Activated CD8-positive, alpha-beta memory T cell treated with anti-CD3 and anti-CD28 coated beads for 48 hours (primary cell): ENCODE measurements at places on chromosomes 6 and 20.

DNA sequence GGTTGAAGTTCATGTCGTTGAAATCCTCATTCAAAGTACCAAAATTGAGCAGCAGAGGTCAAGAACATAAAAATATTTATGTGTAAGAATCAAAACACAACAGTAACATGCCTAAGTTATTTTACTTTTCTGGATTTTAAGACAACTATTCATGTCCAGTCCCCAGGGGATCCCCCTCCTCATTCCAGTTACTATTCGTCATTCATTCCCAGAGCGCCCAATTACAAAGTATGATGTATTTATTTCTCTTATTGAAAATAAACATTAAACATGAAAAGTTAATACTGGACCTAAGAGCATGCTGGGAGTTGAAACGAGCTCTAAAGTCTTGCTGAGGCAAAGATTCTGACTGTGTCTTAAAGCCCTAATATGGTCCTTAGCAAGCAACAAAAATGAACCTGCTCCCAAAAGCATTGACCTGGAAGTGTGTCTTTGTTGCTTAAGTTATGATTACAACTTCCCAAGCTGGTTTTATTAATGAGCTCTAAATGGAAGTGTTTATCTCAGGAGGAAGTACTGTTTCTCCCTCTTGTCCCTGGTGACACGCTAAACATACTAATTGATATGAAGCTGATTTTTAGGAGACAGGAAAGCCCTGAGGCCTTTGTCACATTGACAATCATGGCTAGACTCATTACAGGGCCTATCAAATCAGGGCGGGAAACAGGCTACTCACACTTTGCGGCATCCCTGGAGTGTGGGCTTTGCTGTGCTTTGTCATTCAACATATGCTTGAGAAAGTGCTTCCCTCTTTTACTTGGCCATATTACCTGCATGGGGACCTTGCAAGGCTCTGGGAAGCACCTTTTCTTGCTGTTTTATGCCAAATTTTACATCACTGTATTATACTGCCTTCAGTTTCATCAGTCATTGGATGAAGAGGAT is 192.2 kb upstream of the DTNBP1 start:
- DNase-seq = no peak

DNA sequence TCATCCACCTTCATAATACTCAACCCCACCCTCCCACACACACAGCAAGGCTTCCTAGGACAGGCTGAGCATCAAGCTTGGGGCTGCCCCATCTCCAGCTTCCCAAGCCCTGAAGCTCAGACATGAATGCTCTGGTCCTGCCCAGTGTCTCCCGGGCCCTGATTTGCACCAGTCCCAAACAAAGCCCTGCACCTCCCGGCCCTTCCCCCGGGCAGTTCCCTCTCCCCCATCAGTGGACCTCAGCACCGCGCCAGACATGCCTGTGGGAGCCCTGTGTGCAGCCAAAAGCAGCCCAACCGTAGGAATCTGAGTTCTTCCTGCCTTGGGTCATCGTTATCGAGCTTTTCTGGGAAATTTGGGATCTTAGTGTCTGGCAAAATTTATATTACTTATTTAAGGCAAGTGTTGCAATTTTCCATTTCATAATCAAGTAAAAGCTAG is 63.5 kb downstream of the THBS2 start:
- no peak for DNase-seq

GRCh38 chr6:156009656-156010055 is 554.0 kb upstream of the NOX3 start:
- DNase-seq = no peak

DNA sequence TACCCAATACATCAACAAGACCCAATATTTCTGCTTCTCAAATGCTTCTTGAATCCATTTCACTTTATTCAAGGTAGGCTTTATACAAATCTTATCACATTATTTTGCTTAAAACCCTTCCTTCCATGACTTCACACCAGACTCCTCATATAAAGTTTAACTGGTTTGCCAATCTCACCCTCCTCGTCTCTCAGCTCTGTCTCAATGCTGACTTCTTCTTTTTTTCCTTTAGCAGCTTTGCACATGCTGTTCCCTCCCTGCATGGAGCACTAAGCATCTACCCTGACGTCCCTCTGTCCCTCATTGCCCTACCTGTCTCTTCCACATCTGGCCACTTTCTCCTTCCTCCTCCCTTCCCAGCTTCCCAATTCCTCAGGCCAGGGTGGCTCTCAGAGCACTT is 31.4 kb downstream of the KCNK17 start:
- DNase-seq = no peak

DNA sequence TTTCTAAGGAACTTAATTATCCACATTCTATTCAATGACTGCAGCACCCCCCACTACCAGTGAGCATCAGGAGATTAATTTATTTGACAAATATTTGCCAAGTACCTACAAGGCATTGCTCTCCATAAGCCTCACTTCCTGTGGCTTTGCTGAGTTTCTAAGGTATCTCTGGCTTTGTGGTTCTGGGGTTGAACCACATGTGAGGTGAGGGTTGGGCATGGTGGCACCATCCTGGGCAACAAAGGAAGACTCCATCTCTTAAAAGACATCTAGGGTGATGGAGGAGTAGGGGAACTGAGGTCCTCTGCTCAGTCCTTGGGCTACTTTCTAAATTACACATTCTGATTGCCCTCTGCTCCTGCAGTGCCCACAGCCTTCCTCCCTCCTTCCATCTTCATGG is 25.5 kb upstream of the WFDC2 start:
- DNase-seq = no peak
